ENCODE measurements at places on chromosomes 5 and 9. TPM values are rescaled to one million over a fixed set of nuclear protein-coding genes. Genes with fewer than 3 reads are reported as not detected.

MAPK9 gene
- total RNA-seq = 22.5 TPM

HBEGF gene
- total RNA-seq = 31.6 TPM

ESM1 gene
- 3.8 TPM for total RNA-seq

DMRT3 gene
- 0.34 TPM for total RNA-seq

CCDC192 gene
- total RNA-seq = not detected

UTP15 gene
- total RNA-seq = 17.5 TPM

PCDHGC4 gene
- 0.62 TPM for total RNA-seq

CBY3 gene
- not detected for total RNA-seq

CDO1 gene
- 11.7 TPM for total RNA-seq

KIF27 gene
- 3.5 TPM for total RNA-seq

FOXD4L4 gene
- total RNA-seq = not detected

GRCh38 chr9:95552814-95553546 is 36.2 kb upstream of the PTCH1 start:
- DNase-seq = no peak

GRCh38 chr9:36956908-36957307 is 77.2 kb downstream of the PAX5 start:
- no peak for DNase-seq

- no peak for DNase-seq
Observed at GRCh38 chr5:83711982-83712601, 8.6 kb downstream of the HAPLN1 start.

- DNase-seq = no peak
Observed at GRCh38 chr5:60340965-60341471, 358.9 kb downstream of the DEPDC1B start.

- no peak for DNase-seq
Observed at GRCh38 chr9:68780720-68781119, 75.7 kb downstream of the PIP5K1B start.

DNA sequence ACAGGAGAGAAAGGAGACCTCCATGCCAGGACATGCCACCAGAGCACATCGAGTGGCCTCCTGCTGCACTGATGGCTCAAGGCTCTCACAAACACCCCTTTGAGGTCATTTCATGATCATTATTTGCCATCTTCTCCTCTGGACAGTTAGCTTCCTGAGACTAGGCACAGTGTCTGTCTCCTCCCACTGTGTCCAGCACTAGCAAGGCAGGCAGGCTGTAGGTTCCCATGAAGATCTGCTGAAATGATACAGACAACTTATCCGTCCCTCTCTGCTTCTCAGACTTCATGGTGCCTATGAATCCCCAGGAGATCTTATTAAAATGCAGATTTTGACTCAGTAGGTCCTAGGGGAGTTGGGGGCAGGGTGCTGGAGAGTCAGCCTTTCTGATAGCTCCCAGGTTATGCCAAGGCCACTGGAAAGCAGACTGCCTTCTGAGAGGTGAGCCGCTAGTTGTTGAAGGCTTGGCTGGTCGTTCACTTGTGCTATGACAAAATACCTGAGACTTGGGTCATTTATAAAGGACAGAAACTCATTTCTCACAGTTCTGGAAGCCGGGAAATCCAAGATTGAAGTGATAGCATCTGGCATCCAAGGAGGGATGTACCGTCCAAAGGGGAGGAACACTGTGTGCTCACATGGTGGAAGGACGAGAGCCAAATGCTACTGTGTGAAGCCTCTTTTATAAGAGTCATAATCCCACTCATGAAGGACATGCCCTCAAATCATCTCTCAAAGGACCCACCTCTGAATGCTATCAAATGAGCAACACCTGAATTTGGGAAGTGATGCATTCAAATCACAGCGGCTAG is 183.4 kb downstream of the SPOCK1 start:
- no peak for DNase-seq

DNA sequence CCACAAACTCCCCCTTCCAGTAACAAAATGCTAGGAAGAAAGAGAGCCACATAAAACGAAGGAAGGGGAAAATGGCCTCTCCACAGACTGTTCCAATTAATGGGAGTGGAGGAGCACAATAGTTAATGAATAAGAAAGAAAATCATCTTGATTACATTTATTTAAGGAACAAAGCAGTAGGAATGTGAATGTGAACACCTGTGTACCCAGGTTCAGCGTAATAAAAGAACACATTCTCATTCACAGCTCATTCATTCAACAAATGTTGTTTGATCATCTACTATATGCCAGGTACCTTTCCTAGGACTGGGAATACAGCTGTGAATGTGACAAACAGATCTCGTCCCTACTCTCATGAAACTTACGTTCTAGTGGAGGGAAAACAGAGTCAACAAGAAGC is 35.7 kb downstream of the SIL1 start:
- DNase-seq = no peak

GRCh38 chr5:149265597-149265996 is 6.1 kb upstream of the AFAP1L1 start:
- no peak for DNase-seq

GRCh38 chr9:96015876-96016686 is 140.6 kb downstream of the ERCC6L2 start:
- DNase-seq = no peak

DNA sequence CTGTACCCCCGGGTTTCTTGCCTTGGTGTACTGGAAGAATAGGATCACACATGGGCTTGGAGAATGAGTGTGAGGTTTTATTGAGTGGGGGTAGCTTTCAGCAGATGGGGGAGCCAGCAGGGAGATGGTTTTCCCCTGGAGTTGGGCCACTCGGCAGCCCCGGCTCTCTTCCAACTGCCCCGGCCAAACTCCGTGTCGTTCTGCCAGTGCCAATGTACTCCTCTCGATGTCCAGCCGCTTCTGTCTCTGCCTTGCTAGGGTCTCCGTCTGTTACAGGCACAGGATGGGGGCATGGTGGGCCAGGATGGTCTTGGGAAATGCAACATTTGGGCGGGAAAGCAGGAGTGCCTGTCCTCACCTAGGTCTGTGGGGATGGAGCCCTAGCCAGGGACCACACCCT is 7.6 kb upstream of the PLPP6 start:
- no peak for DNase-seq

DNA sequence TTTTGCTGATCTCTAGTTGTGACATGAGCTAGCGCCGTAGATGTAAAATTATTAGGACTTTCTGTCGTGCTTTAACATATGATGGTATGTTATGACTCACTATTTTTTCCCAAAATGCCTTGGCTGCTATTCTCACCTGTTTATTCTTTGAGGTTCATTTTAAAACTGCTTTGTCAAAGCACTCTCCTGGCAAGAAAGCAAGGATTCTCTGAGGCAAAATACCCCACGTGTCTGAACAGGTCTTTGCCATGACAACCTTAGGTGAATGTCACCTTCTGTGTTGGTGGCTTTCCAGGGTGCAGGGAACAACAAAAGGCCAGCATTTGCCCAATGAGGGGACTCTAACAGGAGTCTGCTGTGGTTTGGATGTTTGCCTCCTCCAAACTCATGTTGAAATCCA is 30.6 kb upstream of the COL5A1 start:
- DNase-seq = no peak

GRCh38 chr5:112348915-112349314 is 70.2 kb downstream of the EPB41L4A start:
- DNase-seq = no peak

GRCh38 chr9:98797491-98797890 is 1.1 kb upstream of the ANKS6 start:
- no peak for DNase-seq

DNA sequence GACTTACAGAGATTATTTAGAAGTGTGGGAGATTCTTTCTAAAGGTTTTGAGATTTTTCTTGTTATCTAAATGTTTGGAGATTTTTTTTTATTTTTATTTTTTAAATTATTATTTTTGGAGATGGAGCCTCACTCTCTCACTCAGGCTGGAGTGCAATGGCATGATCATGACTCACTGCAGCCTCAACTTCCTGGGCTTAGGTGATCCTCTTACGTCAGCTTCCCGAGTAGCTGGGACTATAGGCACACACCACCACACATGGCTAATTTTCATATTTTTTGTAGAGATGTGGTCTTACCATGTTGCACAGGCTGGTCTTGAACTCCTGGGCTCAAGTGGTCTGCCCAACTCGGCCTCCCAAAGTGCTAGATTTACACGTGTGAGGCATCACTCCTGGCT is 694.5 kb downstream of the TLE1 start:
- DNase-seq = peak; percentile 19

DNA sequence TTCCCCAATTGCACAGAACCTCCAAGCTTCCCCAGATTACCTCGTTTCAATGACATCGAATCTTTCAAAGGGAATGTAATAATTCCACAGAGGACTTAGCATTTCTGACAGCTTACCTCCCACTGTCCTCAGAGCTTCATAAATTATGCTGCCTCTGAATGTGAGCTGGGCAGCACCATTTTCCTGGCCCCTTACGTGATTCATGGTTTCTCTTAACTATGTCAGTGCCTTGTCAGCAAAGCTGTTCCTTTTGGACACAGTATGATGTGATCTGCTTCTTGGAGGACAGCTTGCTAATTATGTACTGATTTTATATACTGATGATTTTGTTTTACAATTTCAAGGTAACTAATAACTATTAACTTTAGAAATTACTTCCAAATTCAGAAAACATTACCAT is 27.7 kb upstream of the SSBP2 start:
- no peak for DNase-seq

GRCh38 chr5:86999951-87000350 is 267.7 kb upstream of the RASA1 start:
- peak; percentile 73 for DNase-seq

GRCh38 chr5:124980163-124980941 is 233.9 kb upstream of the ZNF608 start:
- no peak for DNase-seq

DNA sequence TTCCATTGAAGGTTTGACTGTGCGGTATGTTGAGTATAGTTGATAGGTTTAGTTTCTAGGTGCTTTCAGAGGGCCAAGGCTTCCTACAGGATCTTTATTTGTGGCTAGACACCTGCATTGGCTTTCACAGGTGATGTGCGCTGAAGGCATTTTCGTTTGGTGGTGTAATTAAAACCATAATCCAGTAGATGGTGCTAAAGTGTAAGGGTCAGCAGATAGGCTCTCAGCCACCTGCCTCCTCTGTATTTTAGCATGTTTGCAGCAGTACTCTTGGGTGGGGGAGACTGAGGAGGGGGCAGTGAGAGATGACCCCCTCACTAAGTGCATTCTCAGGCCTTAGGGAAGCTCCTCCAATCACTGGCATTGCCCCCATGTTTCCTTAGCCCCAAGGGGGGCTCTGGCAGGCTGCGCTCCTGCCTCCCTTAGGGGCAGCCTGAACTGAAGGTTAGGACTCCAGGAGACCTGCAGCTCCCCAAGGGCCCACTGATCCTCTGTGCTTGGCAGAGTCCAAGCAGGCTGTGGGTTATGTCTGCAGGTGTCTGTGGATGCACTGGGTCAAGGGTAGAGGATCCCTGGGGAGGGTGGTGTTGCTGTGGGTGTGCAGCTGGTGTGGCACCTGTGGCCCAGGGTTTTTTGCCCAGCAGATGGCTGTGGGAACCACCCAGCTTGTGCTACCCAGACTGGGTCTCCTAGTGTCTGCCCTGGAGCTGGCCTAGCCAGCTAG is 23.4 kb downstream of the CDK20 start:
- DNase-seq = no peak

- no peak for DNase-seq
Observed at GRCh38 chr5:62256161-62257019, 49.6 kb upstream of the KIF2A start.

GRCh38 chr5:179819296-179820126 is 1.2 kb upstream of the SQSTM1 start:
- peak; percentile 52 for DNase-seq

DNA sequence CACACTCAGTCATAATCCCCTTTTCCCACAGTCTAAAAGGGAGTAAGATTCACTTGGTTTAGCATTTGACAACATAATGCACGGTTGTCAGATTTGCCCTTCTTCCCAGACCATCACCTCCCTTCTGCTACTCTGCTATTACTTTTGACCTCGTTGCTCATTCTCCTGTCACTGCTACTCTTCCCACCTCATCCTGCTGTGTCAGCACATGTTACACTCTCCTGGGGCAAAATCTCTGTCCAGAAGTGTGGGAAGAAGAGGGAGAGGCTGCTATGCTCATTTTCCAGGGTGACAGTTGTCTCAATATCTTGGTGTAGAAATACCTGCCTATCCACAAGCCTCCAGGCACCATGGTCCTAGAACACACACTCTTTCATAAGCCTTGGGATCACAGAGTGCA is 449.9 kb upstream of the PIK3R1 start:
- no peak for DNase-seq

DNA sequence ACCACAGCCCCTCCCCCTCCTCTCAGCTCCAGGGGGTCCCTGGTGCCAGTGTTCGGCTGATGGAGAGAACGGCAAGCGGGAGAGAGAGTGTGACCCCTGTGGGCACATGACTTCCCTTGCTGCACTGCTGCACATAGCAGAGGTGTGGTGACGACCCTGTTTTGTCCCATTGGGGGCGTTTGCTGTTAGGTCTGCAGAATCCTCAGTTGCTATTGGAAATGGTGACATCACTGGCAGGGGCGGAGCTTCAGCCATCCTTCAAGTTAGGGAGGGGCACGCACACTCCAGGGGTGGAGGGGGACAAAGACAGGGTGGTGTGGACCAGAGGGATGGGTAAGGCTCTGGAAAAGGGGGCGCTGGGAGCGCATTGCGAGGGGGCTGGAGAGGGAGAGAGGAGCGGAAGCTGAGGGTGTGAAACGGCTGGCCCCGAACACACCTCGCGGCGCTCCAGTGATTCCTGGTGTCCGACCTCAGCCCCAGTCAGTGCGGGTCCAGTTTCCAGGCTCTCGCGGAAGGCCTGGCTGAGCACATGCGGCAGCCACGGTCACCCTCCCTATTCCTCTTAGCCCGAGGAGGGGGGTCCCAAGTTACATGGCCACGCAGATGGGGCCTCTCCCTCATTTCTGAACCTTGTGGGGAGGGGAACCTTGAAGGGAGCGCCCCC is 764 bp upstream of the GRIN1 start:
- no peak for DNase-seq

- no peak for DNase-seq
Observed at GRCh38 chr5:35202319-35203111, 27.8 kb downstream of the PRLR start.

DNA sequence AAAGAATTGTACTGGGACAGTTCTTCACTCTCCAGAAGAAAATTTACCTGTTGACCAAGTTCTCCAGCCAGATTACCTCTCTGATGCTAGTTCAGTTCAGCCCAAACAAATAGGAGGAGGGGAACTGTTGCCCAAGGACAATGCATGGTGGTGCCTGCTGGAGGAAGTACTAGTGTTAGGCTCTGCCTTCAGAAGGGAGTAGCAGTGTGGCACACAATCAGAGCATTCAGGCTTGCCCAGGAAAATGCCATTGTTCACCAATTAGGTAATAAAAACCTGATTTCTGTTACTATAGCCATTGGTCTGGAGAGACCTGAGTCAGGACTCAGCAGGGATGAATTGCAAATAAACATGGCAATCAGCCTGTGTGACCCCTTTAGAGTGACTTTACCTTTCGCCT is 720.8 kb upstream of the ZNF608 start:
- DNase-seq = no peak

DNA sequence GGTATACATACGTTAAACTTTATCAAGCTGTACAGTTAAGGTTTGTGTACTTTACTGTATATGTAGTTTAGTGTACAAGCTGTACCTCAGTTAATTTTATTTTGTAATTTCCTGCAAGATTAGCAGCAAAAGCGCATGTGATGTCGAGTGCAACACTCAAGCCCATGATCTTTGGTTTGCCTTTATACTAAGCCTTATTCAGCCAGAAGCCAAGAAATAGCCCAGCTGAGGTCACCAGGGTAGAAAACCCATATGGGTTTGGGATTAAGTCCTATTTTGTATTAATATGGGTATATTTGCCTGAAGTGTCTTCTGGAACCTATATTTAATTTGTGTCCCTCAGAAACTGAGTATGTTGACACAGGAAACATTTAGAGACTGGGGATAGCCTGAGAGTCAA is 59.3 kb downstream of the ZFAND5 start:
- DNase-seq = no peak

- no peak for DNase-seq
Observed at GRCh38 chr9:130390986-130391385, 53.8 kb upstream of the ASS1 start.

Measured in kidney epithelial cell (primary cell).